ENCODE measurements at places on chromosomes 3 and 15.

DNA sequence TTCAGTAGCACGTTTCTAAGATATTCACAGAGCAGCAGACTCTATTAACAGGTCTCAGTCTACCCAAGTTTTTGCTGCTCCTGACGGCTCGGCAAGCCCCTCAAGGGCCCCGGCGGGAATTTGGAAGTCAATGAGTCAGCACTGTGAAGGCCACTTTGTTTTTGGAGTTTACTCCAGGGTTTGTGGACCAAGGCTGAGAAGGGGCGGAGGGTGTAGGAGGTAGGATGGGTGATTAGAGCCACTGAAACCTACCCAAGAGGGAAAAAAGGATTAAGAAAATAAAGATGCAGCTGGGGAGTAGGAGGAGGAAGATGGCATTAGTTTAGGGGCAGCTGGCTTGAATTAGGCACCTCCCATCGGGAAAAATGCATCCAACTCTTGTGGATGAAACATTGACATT, 87.6 kb downstream of the BDH1 start:
- no peak for DNase-seq

GRCh38 chr3:62374341-62375218, 1.2 kb upstream of the FEZF2 start:
- DNase-seq, result no peak

DNA sequence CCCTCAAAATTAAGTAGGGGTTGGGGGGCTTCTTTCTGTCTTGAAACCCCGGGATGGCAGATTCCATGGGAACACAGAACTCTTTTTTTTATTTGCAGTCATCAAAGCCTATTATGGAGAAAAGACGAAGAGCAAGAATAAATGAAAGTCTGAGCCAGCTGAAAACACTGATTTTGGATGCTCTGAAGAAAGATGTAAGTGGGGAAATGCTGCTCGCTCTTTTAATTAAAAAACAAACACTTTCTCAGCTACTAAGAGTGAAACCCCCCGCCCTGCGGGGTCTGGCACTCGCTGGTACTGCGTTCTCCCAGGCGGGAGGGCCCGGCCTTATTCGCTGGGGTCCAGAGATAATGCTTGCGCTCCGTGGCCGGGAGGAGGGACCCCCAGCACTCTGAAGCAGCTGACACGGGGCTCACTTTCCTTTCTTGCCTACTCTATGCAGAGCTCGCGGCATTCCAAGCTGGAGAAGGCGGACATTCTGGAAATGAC, 615 bp downstream of the HES1 start:
- no peak for DNase-seq

- DNase-seq, result peak; percentile 66
Measured at GRCh38 chr3:143697975-143698374, 150.3 kb downstream of the SLC9A9 start.

DNA sequence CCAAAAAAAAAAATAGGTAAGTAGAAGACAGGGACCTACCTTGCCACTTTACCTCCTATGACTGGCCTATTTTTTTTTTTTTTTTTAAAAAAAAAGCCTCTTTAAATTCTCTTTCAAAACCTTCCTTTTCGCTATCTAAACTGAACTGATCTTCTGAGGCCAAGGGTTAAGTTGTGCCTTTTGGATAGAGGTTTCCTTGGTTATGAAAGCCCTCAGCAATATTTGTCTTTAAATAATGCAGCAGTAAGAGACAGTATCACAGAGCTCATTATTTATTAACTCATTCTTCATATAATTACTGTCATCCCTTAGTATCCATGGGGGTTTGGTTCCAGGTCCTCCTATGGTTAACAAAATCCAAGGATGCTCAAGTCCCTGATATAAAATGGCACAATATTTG, 9.0 kb downstream of the MIX23 start:
- DNase-seq, result no peak

DNA sequence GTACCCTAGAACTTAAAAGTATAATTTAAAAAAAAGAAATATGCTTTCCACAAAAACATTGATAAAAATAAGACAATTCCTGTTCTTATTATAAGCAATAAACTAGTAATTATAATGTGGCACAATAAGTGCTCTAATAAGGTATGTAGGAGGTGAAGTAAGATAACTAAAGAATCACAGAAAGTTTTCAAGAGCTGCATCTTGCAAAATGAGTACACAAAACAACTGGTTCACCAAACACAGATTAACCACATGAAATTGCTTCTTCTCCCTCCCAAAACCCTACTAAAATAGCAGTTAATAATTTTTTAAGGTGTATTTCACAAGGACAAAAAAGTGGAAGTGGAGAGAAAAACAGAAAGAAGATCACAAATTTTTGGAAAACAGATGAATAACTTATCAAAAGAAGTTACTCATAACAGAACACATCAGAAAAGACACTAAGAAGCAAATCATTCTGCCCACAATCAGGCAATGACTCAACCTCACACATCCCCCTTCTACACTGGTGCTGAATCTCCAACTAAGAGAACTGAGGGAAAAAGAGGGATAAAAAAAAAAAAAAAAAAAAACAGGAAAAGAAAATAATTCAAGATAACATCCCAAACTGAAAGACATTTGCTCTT, 64.2 kb downstream of the TBC1D5 start:
- peak; percentile 81 for DNase-seq

DNA sequence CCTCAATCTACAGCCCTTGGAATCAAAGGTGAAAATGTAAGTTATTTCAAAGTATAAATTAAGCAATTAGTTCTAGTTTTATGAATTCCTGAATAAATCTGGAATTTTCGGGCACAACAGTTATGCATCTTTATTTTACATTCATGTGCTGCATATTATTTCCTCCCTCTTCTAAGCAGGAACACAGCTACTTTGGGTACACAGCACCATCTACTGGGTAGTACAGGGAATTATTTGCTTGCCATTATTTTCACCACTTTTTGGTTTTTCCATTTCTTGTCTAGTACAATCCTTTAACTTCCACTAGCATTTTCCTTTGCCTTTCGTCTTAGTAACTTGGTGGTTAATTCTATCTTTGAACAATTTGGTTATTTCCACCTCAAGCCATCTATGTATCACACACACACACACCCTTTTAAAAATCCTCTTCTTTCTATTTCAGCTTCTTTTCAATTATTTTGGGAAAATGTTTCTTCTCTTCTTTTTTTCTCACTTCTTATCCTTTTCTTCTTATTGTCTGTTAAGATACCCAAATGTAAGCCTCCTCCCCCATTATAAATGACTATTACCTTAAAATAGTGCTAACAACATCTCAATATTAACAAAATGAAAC, 451.0 kb downstream of the MFSD1 start:
- peak; percentile 86 for DNase-seq

GRCh38 chr15:65068403-65068788, 605 bp upstream of the RASL12 start:
- no peak for DNase-seq

- DNase-seq, result no peak
Measured at GRCh38 chr3:196184881-196185280, 26.3 kb downstream of the ZDHHC19 start.

- no peak for DNase-seq
Measured at GRCh38 chr3:188937389-188937788, 234.4 kb upstream of the TPRG1 start.

Measured in HT1080 (cell line).